ENCODE measurements at places on chromosomes 2 and 18.

DNA sequence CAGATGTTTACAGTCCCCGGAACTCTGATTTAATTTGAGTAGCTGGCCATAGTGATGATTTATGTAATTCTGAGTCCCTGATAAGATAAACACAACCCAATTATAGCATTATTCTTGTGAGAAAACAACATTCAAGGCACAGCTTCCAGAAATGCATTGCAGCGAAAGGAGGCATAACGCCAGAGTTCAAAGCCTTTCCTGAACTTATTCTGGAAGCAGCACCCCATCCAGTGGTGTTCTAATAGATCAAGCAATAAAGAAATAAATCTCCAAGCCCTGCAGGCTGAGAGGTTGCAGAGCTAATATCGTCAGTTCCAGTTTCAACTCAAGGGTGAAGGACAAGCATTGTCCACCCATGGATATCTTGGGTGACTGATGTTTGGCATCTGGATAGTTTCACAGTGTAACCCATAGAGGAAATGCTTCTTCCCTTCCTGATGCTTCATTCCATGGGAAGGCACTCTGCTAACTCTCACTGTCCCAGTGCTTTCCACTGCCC, 18.8 kb downstream of the CDH2 start:
- DNase-seq: no peak

DNA sequence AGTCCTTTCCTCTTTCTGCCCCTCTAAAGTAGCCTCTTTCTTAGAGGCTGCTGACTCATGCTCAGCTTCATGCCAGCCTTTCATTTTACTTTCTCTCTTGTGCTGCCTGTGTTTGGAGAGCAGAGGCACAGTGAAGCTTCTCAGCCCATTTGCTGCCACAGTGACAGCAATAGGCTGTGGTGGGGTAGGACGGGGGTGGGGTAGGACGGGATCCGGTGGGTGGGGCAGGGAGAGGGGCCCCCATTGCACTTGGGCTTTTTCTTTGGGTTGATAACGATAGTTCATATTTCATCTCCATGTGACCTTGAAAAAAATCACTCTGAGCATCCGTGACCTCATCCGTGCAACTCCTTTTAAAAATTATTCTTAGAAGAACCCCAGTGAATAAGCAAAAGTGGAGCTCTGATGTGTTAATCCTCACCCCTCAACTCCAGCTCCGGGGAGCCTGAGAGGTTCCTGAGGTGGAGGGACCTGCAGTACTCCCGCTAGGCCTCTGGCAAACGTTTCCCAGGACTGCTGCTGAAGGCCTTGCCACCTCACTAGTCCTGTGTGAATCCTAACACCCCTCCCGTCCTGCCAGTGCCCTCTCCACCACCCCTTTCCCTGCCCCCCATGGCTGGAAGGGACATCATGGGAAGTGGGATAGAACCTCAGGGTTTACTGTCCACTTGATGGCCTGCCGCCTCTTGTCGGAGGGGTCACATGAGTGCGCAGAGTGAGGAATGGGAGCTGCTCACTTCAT, 70.8 kb downstream of the INPP4A start:
- DNase-seq: no peak

GRCh38 chr2:6929196-6929819, 12.1 kb downstream of the RNF144A start:
- DNase-seq: no peak

GRCh38 chr18:80163183-80163582, 54.1 kb downstream of the ADNP2 start:
- no peak for DNase-seq

GRCh38 chr2:2831633-2832032, 500.6 kb upstream of the MYT1L start:
- DNase-seq: peak; percentile 2

DNA sequence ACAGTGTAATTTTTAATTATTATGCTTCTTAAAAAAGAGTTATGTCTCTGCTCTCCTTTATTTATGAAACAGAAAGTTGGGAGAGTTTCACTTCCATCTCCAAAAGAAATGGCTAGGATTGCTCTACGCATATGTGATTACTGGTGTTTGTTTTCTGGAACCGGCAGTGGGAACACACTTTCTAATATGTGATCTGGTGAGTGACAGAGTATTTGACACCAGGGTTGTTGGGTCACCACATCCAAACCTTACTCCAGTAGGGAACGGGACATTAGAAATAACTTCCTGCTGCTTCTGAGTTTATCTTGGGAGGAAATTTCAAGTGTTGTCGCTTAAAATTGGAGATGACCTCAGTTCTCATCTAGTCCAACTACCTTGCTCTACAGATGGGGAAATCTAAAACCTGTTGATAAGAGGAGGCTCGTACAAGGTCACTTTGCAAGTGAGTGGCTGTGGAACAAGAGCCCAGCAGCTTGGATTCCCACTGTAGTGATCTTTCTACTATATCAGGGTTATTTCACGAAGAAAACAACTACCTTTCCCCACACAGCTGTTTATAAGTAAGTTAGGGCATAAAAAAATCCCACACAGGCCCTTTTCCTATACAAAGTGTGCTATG, 108.5 kb downstream of the TTC32 start:
- DNase-seq: no peak

- no peak for DNase-seq
Measured at GRCh38 chr2:23534771-23535170, 149.8 kb downstream of the KLHL29 start.

GRCh38 chr2:233135421-233135820, 75.3 kb downstream of the INPP5D start:
- no peak for DNase-seq

DNA sequence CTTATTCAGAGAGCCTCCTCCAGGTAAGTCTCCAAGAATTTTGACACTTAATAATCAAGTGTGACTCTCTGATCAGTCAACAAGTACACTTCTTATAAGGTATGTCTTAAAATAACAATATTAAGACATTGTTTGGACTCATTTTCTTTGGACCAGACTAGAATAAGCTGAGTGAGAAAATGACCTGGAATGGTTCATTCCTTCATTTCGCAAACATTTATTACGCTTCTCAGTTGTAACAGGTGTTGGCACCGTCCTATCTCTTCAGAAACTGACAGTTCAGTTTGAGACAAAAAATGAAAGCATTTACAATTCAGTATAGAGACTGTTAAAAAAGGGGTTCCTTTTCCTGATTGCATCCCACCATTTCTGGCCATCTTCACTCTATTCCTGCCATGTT, 46.6 kb downstream of the TSPYL6 start:
- DNase-seq: no peak

GRCh38 chr2:39733070-39733674, 45.9 kb downstream of the THUMPD2 start:
- no peak for DNase-seq

- DNase-seq: no peak
Measured at GRCh38 chr2:122098306-122098705, 342.9 kb downstream of the TSN start.

DNA sequence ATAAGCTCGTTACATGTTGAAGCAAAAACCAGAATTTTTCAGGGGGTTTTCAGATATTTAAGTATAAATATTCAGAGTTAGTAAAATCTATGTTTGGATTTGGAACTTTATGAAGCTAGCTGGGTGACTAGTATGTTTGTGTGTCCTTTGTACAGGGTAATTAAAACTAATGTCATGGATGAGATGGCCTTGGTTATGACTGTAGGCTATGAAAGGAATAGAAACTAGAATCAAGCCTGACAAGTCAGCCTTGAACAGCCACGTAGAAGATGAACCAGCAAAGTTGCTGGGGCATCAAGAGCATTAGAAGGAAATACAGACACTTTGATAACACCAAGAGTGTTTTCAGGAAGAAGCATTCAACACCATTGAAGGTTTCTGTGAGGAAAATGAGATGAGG, 825.1 kb upstream of the CNTNAP5 start:
- no peak for DNase-seq

- no peak for DNase-seq
Measured at GRCh38 chr2:64090264-64090663, 54.0 kb downstream of the PELI1 start.

DNA sequence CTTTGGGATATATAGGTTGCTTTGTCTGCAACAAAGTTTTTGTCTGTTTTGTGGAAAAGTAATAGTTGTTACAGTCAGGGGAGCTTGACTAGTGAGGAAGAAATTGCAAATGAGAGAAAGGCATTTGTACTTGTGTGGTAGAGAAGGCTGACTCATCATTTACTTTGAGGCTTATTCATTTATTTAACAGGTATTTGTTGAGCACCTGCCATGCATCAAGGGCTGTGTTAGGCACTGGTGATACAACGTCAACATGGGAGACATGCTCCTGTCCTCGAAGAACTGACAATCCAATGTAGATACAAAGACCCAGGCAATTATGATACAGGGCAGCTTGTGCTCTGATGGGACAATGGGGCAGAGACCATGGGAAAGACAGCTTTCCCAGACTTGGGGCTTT, 79.5 kb downstream of the UPP2 start:
- no peak for DNase-seq

- DNase-seq: no peak
Measured at GRCh38 chr18:63099091-63099840, 220.3 kb downstream of the BCL2 start.

- no peak for DNase-seq
Measured at GRCh38 chr2:72830273-72830672, 4.4 kb upstream of the EXOC6B start.

GRCh38 chr2:43943809-43944452, 51.9 kb downstream of the LRPPRC start:
- no peak for DNase-seq

DNA sequence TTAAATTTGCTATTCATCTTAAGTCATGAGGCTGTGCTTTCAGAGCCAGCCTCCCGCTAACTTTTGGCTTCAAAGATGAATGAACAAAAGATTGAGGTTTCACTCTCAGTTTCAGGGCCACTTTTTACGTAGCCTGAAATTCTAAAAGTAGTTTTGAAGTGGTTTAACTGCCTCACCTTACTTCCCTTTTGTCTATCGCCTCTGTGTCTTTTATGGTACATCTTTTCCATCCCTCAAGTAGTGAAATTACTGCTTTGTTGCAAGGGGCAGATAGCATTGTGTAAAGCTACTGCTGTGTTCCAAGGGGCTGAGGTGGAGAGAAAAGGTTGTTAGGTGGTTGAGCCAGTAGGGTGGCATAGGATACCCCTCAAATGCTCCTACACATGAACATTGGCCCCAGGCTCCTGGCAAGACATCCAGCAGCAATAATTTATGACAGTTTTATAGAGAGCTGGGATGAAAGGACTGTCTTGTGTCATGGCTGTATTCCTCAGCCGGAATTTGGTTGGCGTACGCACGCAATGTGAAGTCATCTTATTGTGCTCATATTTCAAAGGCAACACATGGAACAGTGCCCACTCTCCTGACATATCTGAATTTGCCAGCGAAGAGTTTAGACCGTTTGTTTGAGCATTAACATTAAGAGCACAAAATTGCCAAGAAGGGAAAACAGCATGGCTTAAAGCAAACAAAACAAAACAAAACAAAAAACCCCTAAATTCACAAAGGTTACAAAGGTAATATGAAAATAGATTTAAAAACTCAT, 32.2 kb downstream of the QPCT start:
- peak; percentile 26 for DNase-seq

- no peak for DNase-seq
Measured at GRCh38 chr2:8628866-8629209, 53.0 kb upstream of the ID2 start.

DNA sequence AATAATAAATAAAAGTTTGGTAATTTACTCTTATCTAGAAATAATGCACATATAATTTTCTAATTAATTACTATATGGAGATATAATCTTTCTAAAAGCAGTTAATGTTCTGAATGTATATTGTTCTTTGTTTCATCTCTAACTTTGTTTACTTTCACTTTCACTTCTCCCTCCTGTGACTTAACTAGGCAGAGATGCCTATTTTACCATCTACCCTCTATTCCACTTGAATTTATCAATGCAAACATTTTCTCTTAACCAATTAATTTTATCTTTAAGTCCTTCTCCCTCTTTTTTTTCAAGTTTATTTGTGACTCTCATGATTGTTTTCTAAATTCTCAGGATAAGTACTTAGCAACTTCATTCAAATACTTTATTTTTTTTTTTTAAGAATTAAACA, 55.1 kb upstream of the IL1RL1 start:
- no peak for DNase-seq

GRCh38 chr2:68700560-68700959, 34.1 kb upstream of the ARHGAP25 start:
- DNase-seq: no peak

GRCh38 chr2:64565949-64566710, 42.0 kb downstream of the AFTPH start:
- DNase-seq: no peak

DNA sequence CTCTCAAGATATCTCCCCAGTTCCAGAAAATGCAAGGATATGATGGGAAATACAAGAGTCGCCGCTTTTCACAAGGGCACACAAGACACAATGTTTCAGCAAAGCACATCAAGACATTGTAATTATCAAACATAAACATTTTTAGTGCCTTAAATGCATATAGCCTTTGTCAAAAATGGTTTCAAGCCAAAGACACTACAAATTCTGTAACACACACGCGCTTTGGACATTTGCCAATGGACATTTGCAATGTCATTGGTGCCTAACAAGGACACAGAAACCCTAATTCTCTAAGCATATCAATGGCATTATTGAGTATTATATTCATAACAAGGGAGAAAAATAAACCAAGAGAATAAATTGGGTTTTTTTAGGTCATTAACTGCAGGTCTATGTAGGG, 16.1 kb downstream of the ADD2 start:
- no peak for DNase-seq

GRCh38 chr2:27828305-27828704, 56.8 kb downstream of the MRPL33 start:
- DNase-seq: no peak

- no peak for DNase-seq
Measured at GRCh38 chr18:14189858-14190257, 57.6 kb upstream of the ZNF519 start.

DNA sequence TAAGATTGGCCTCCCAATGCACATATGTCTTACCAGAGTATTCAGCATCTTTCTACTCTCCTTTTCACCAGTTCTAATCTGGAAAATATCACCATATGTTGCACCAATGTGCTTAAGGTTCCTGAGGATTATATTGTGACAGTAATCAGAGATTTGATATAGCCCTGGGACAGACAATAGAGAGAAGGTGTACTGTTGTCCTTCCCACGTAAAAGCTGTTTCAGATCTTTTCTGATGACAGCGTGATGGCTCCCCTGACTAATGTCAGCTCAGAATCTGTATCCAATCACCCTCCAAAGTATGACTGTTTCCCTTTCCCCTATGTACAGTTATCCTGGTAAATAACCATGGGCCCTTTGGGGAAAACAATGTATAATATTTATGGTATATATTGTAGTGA, 9.0 kb upstream of the MLPH start:
- DNase-seq: no peak

DNA sequence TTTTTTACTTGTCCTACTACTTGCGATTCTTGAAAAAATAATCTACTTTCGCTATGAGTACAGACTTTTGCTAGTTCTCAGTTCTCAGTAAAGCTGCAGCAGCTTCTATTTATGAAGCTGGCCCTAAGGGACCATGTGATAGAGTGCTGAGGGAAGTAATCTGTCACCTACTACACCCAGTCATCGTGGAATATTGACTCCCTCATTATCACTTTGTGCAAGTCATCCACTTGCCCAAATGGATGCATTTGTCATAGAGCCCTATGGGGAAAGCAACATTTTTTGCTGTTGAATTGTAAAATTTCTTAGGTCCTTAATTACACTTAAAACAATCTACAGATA, 1919.8 kb downstream of the SUCLG1 start:
- DNase-seq: no peak

GRCh38 chr18:48163738-48164115, 233.3 kb upstream of the SMAD2 start:
- no peak for DNase-seq

- DNase-seq: no peak
Measured at GRCh38 chr18:74724186-74724585, 126.5 kb downstream of the ZNF407 start.

Data from activated CD4-positive, alpha-beta memory T cell treated with anti-CD3 and anti-CD28 coated beads, Interleukin-2, amount 10 ng/mL, durations not matched to agents 7 days and 5 days (primary cell).